ENCODE measurements at places on chromosomes 6 and 20.

DNA sequence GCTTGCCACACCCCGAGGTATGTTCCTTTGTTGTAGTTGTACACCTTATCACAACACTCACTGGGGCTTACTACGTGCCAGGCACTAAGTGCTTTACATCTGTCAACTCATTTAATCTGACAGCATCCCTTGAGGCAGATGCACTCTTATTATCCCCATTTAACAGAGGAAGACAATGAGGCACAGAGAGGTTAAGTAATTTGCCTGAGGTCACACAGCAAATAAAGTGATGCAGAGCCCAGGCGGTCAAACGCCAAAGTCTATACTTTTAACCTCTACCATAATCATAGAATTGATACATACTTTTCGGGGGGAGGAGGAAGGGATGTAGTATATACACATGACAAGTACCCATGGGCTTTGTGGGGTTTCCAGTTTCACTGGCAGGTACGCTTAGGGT is 37.7 kb downstream of the MDFI start:
- DNase-seq = no peak

DNA sequence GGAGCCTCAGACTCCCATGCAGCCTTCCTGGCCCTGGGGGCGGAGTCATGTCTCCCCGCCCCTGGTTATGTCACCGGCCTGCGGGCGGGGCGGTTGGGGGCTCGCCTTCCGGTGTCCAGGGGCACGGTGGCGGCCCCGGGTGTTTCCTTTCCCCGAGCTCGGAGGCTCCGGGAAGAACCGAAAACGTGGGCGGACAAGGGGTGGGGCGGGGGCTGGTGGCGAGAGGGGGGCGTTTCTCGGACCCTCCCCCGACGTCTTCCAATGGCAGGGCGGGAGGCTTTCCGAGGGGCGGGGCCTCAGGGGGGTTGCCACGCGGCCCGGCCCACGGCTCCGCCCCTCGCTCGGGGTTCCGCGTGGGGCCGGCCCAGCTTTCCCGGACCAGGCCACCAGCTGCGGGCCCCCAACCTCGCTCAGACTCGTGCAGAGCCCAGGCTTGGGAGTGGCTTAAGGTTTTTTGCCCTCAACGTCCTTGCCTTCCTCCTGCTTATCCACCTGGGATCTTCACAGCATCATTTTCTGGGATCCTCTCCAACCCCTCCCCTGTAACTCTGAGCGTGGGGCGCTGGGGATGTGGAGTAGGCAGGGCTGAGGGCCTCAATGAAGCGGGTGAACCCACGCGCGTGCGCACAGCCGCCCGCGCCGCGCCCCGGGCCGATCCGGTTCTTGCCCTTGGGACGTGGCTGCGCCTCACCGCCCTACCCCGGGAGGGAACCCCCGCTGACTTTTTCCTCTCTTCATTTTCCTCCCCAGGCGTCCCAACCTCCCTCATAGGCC is 2.1 kb upstream of the NRN1 start:
- DNase-seq = no peak

DNA sequence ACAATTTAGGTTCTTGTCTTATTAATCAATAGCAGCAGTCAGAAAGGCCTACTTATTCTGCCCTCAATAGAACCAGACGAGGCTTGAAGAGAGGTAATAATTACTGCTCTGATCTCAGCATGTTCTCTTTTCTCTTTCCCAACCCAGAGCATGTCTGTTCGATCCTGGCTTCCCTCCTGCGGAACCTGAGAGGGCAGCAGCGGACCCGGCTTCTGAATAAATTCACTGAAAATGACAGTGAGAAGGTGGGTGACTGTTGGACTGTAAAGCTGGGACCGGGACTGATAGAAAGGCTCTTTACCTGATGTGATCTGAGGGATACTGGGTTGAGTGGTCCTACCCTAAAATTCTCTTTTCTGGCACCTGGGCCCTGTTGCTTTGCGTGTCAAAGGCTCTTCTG is 63.0 kb upstream of the VSTM2L start:
- DNase-seq = no peak

- DNase-seq = no peak
Observed at GRCh38 chr6:91088976-91089375, 502.1 kb upstream of the MAP3K7 start.

- DNase-seq = no peak
Observed at GRCh38 chr6:123518441-123519188, 118.1 kb downstream of the TRDN start.

DNA sequence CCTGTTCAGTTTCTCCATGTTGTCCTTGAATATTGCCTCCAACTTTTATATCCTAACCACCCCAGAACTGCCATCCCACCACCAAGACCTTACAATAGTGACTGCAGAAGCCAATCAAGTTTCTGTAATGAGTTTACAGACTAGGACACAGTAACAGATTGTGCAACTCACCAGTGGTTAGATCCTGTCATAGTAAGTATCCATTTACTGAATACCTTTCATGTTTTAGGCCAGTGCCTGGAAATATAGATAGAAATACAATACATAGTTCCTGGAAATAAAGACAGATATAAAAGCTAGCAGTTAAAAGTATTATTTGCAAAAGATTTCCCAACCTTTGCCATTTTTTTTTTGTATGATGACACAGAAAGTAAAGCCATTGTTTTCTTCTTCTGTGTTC is 471.8 kb upstream of the BTBD3 start:
- DNase-seq = no peak

GRCh38 chr20:55103188-55103587 is 627.8 kb downstream of the DOK5 start:
- DNase-seq = no peak

GRCh38 chr6:31345026-31345730 is 11.8 kb downstream of the HLA-B start:
- DNase-seq = no peak

DNA sequence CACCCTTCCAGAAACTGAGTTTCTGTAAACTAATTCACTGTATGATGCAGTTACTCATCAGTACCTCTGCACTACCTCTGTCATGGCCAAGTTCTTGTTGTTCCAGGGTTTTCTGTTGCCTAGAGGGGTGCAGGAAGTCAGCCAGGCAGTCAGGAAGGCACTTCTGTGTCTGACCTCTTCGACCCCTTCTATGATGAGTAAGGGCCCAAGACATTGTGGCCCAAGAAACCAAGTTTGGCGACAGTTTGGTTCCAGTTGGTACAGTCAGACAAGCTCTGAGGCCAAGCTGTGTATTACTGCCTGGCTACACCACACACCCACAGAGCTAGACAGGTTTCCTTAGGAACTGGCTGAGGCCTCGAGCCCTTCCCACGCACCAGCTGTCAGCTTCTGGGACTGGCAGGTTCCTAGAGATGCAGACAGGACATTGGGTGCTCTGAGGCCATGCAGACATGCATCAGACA is 41.2 kb downstream of the TRAF3IP2 start:
- DNase-seq = no peak

- no peak for DNase-seq
Observed at GRCh38 chr6:14867802-14868201, 378.1 kb upstream of the JARID2 start.

DNA sequence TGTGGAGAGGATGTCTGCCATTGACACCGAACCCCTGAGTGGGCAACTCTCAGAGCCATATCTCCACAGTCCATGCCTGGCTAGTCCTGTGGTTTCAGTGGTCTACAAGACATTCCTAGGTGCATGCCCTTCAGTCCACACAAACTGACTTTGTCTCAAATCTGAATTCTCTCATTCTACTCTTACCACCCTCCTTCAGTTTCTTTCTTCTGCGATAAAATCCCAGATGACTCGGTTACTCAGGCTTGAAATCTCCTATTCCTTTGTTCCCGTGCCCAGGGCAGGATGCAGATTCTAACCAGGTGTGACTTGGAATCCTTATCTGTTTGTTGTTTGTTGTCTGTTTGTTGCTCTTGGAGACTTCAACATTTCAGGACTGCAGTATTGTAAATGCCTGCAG is 9.3 kb downstream of the CDS2 start:
- DNase-seq = no peak

DNA sequence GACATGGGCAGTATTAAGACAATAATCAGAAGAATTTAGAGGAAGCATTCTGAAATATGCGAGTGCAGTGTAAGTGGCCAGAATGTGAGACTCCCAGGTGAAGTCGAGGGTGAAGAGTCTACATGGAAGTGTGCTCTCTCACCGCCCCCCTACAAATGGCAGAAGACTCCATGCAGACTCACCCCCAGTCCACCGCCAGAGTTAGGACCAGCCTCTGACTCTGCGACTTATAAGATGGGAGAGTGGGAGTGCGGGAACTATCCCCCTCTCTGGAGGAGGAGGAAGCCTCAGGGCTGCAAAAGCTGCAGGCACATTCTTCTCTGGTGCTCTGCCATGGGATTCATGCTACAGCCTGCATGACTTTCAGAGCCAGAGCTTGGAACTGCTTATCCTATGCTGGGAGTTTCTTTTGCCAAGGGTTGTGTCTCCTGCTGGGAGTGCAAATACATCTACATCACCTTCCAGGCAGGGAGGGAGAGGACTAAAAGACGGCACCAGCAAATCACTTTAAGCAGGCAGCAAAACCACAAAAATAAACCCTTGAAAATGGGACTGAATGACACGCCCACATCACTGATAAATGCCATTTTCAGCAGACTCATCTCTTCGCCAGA is 206.7 kb upstream of the SULF2 start:
- no peak for DNase-seq

GRCh38 chr6:134840086-134840867 is 109.6 kb downstream of the ALDH8A1 start:
- DNase-seq = no peak

GRCh38 chr6:132612449-132613108 is 11.5 kb downstream of the TAAR2 start:
- no peak for DNase-seq

- DNase-seq = no peak
Observed at GRCh38 chr6:143015300-143015706, 45.4 kb upstream of the AIG1 start.

- DNase-seq = no peak
Observed at GRCh38 chr6:39056681-39057080, 8.1 kb downstream of the GLP1R start.

DNA sequence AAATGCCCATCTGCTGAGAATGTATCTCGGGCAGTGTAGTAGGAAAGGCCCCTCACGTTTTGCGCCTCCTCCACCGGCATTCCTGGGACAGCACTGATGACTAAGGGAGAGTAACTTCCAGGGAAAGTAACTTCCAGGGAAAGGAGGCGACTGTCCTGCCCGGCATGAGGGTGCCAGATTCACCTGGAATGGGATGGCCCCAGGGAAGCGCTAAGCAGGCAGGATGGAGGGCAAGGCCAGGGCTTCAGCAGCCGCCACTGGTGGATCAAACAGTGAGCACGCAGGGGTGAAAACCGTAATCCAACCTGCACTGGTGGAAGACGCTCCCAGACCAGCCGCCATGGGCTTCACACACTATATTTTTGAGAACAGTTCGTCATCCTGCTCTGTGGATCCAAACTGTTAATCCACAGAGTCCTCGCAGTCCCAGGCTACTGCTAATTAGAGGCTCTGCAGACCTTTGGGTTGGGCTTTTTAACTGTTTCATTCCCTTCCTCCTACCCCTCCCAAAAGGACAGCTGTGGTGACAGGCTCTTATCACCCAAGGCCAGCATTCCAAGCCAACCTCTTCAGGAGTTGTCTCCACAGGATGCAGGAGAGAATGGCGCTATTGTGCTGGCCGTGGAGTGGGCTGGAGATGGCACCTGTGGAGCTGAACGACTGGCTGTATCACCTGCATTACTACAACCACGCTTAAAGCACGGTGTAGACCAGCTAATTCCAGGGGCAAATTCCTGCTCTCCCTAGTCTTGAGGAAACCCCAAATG is 178.9 kb downstream of the DLL1 start:
- DNase-seq = no peak

GRCh38 chr6:106614166-106614565 is 15.1 kb downstream of the RTN4IP1 start:
- DNase-seq = no peak

- DNase-seq = no peak
Observed at GRCh38 chr6:121934451-121934850, 465.0 kb upstream of the HSF2 start.

DNA sequence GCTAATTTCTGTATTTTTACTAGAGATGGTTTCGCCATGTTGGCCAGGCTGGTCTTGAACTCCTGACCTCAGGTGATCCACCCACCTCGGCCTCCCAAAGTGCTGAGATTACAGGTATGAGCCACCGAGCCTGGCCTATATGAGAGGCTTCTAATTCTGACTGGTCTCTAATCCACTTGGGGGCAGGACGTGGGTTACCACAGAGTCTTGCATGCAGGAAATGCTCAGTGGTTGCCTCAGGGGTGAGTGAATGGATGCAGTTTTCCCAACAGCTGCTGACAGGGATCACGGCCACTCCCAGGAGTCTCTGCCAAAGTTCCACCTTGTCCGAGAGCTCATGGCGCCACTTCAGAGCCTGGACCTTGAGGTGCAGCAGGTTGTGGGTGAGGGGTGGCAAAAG is 6.4 kb upstream of the FANCE start:
- DNase-seq = no peak

DNA sequence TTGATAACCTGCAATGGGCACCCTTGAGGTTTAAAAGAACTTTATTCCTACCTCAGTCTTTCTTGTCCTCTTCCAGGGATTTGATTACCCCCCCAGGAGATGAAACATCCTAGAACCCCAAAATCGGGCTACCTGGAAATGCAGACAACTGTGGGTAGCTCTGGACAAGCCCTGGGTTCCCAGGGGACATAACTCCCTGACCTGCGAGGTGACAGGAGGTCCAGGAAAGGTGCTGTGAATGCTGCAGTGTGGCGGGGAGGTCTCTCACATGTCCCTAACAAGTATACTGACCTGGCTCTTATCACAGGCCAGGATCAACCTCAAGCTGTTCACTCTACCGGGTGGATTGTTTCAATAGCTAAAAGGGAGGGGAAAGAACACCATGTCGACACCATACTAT is 11.6 kb downstream of the JAG1 start:
- no peak for DNase-seq

DNA sequence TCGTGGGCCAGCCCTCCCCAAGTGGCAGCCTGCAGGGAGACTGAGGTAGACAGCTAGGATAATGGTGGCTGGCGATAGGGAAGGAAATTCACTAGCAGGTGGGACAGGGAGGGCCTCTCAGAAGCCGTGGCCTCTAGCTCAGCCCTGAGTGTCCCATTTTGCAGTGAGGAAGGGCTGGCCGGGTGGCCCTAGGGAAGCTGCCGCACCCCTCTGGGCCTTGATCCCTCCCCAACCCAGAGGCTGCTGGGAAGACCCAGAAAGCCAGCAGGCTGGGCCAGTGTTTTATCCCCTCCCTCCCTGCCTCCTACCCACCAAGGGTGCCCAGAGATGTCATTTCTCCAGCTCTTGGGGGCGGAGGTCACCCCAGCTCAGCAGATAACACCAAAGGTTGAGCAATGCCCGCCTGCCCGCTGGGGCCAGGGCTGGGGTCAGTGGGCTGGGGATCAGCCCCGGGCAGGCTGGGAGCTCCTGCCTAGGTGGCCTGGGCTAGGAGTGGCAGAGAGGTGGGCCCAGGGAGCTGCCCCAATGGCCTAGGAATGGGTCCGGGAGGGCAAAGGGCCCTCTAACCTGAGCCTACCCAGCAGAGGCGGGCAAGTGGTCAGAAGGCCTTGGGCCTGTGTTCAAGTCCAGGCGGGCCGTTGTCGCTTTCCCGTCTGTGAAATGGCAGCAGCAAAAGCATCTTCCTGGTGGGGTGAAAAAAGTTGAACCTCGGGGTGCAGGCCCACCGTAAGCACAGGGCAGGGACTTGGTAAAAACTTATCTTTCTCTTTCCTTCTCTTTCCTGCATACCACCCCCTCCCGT is 1.6 kb upstream of the CEBPB start:
- no peak for DNase-seq

All from activated T-helper 1 cell treated with anti-CD3 and anti-CD28 coated beads, Interleukin-2, amount 50 U/mL, for 16 hours (primary cell).